ENCODE measurements at places on chromosomes 5 and 9.

DNA sequence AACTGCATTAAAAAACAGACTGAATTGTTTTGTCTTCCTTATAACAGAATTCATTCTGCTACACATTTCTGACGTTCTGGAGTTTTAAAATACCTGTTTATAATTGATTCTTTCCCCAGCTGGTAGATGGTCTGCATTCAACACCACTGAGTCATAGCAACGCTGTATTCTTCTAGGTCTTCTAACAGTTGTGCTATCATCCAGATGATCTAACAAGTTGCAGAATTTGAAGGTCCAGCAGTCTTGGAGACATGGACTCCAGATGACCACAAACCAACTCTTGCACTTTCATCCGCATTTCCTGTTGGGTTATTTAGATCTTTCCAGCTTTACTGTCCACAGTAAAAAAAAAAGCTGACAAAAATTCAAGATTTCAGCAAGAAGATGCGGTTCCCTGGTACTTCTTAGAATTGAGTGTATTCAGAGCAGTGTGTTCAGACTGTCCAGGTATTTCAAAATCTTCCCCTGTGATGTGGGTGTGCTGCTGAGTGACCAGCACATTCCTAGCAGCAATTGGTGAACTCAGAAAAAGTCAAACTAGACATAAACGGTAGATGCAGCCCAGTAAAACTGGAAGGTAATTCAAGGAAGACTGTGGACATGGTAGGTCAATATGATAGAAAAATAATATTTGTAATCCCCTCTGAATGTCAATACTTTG is 50.2 kb downstream of the CSNK1A1 start:
- DNase-seq = no peak

DNA sequence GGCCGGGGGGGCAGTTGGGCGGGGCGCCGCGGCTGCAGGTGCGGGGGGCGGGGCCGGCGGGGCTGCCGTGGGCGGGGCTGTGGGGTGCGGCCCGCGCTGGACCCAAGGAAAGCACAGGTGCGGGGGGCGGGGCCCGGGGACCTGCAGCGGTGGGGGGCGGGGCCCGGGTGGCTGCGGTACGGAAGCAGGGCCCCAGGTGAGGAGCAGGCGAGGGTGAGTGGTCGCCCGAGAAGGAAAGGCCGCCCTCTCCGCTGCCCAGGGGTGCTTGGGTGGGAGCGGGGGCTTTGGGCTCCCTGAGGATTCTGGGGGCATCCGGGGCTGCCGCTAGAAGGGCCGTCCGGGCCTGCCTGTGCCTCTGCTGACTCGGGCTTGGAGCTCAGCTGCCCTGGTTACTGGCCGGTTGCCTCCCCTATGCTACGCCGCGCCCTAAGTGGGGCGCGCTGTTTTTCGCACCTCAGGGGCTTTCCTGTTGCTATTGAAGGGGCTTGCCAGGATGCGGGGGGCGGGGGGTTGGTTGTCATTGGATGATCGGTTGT is 767 bp downstream of the RALGPS1 start:
- no peak for DNase-seq

- DNase-seq = no peak
Measured at GRCh38 chr9:94014066-94014654, 59.0 kb upstream of the BARX1 start.

- DNase-seq = no peak
Measured at GRCh38 chr5:172313915-172314314, 30.4 kb upstream of the UBTD2 start.

- DNase-seq = no peak
Measured at GRCh38 chr9:33924978-33925797, 108.2 kb downstream of the UBE2R2 start.

GRCh38 chr5:38719916-38720315 is 125.9 kb upstream of the OSMR start:
- no peak for DNase-seq

- DNase-seq = no peak
Measured at GRCh38 chr5:89072842-89073672, 190.1 kb upstream of the MEF2C start.

DNA sequence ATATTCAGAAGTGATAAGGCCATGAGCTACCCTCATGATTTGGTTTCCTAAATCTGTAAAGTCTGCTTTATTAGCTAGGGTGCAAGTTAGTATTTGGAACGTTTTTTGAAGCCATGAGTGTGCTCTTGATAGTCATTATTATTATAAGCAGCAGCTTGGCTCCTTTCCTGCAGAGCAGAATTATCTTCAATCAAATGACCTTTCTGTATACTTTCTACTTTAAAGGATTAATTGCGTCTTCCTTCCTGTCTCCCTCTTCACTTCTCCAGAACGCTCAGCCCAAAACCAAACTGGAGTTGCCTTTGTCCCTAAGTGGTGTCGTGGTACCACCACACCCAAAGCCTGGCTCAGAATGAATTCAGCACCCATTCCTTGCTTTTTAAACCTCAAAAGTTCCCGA is 211.3 kb downstream of the ARHGAP26 start:
- no peak for DNase-seq

- no peak for DNase-seq
Measured at GRCh38 chr5:164013077-164013670, 507.8 kb downstream of the MAT2B start.

DNA sequence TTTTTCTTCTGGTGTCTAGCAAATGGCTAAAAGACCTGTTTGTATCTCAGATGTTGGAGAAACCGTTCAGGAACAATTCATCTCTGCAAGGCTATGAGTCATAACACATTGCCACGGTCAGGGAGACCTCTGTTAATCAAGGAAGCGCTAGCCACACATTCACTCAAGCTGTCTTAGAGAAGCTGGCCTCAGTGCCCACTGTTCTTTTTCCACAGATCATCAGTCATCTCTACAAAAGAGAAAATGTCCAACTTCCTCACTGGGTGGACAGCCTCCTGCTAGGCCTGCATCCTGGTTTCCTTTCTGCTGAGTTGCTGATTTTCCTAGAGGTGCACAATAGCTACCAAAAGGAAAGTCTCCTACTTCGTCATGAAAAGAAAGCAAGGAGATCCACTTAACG is 360.5 kb downstream of the BNC2 start:
- DNase-seq = no peak

DNA sequence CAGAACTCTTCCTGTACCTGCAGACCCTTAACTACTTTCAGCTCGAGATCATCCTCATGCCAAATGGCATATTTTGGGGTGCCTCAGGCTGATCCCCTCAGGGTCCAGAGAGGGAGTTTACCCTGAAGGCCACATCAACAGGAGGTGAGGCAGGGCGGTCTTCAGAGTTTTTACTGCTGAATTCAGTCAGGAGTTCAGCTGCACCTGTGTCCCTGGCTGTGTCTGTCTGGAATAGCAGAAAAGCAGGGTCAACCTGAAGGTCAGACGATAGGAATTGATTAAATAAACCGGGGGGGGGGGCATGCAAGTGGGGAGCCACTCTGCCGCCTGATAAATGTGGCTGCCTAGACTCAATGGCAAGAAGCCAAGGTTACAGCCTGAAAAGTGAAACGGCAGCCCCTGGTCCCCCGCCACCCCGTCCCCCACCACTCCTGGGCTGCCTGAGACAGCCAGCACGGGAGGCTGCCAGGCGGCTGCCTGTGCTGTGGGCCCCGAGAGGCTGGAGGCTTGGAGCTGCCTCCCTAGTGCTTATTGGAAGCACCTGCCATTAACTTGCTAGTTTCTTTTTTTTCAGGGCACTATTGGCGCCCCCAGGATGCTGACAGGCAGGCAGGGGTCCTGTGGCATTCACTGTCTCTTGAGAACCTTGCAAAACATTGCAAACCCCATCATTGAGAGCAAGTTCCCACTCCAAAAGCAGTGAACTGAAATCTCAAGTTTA is 182.7 kb upstream of the PPP1R26 start:
- no peak for DNase-seq

DNA sequence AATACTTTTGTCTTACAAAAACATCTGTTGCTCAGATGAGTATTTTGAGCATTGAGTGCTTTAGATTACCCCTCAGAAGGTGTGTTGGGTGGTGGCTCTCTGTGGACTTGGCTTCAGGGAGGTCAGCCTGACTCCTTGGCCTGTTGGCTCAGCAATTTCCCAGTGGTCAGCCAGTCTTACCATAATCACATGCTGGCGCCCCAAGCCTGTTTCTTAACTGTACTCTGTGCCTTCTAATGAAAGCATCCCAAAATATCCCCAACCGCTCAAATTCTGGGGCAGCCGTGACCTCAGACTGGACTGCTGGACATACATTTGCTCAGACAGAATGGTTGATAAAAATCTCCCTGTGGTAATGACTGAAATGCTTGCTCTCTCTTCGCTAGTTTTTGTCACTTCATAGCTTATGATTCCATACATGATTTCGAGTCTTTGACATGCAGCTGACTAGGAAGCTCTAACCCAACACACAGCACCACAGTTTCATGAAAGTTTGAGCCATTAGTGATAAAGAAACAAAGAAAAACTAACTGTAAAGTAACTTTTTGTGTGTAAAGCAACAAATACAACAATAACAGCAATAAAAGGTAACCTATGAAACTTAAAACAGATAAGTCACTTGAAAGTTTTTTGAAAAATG is 562.2 kb upstream of the MEF2C start:
- no peak for DNase-seq

DNA sequence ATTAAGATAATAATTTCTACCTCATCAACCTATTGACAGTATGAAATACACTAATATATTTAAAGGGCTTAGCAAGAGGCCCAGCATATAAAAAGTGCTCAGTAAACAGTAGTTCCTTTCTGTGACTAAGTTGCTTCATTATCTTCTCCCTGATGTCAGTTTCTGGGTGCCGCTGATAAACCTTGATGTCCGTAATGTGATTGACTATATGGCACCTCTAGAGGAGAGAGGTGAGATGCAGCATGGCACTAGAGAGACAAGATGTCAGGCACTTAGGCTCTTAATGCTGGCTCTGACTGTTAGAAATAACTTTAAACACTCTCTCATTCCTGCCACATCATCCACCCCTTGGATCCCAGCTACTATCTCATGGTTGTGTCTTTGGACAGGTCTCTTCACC is 455.9 kb upstream of the KLF4 start:
- no peak for DNase-seq

GRCh38 chr9:16828340-16829281 is 41.9 kb downstream of the BNC2 start:
- no peak for DNase-seq

DNA sequence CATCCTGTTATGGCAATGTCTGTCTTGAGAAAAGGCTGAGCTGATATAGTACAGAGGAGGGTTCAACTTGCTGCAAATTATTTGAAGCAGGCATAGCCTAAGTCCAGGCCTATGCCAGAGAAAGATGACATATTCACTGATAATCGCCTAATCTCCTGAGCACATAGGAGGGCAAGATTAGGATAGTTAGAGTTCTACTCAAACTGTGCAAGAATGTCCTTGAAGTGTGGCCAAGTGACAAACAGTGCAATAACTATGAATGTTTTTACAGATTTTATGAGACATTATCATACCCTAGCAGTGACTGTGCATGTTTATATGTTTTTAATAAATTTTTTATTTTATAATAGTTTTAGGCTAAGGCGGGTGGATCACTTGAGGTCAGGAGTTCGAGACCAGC is 96.2 kb downstream of the TSSK1B start:
- DNase-seq = no peak

- DNase-seq = no peak
Measured at GRCh38 chr9:86822006-86822801, 125.1 kb downstream of the GAS1 start.

DNA sequence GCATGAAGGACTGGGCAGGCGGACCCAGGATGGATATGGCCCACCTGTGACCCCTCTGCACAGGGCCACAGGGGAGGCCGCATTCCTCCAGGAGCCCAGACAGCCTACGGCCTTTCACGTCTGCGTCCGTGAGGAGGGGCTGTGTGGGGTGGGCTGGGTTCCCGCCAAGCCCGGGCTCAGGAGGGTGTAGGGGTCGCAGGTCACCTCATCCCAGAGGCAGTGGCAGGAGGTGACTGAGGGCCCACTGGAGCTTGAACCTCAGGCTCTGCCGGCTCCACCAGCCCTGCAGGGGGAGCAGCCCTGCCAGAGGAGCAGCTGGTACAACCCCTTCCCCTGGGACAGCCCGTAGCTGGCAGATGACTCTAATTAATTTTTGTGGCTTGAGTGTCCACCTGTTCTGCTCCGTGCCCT is 40.7 kb upstream of the CACNA1B start:
- DNase-seq = no peak

DNA sequence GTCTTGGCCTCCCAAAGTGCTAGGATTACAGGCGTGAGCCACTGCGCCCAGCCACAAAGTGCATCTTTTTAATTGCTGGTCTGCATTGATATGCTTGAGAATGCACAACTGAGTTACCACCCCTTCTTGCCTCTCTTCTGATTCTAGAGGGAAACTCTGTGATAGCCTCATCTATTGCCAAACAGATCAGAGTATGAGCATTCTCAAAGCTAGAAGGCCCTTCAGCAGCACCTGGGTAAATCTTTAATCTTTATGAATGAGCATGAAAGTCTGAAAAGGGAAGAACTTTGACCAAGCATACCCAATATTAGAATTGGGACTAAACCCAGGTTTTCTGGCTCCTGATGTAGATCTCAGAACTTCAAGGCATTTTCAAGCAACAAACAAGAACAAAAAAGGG is 298.3 kb upstream of the TNC start:
- no peak for DNase-seq
